Epithelial cell of prostate (primary cell): ENCODE measurements at places on chromosomes 11 and 22.

DNA sequence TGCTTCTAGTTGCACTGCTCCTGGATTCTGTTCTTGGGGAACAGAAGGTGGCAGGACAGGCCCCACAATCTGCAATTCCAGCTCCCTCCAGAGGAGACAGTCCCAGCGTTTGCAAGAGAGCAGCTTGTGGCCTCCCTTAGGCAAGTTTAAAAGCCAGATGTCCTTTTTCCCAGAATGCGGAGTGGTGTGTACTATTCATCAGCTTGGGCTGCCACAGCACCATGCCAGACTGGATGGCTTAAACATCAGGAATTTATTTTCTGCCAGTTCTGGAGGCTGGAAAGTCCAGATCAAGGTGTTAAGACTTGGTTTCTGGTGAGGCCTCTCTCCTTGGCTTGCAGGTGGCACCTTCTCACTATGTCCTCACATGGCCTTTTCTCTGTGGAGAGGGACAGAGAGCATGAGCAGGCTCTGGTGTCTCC is 11.7 kb downstream of the MIAT start:
- no peak for DNase-seq

DNA sequence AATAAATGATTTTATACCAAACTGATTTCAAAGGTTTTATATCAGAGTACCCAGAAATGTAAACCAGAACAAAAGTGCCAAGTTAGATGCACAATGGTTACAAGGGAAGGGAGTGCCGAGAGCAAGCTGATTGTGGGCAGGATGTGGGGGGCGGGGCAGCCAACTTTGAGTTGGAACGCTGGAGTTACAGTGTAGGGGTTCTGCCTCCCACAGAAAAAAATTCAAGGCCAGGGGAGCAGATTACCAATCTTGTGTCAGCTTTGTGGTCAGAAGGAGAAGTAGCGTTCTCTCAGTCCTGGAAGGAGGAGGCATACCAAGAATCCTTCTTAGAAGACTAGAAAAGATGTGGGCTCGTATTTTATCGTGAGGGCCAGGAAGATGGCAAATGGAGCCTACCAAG is 15.9 kb upstream of the POU2AF2 start:
- no peak for DNase-seq

DNA sequence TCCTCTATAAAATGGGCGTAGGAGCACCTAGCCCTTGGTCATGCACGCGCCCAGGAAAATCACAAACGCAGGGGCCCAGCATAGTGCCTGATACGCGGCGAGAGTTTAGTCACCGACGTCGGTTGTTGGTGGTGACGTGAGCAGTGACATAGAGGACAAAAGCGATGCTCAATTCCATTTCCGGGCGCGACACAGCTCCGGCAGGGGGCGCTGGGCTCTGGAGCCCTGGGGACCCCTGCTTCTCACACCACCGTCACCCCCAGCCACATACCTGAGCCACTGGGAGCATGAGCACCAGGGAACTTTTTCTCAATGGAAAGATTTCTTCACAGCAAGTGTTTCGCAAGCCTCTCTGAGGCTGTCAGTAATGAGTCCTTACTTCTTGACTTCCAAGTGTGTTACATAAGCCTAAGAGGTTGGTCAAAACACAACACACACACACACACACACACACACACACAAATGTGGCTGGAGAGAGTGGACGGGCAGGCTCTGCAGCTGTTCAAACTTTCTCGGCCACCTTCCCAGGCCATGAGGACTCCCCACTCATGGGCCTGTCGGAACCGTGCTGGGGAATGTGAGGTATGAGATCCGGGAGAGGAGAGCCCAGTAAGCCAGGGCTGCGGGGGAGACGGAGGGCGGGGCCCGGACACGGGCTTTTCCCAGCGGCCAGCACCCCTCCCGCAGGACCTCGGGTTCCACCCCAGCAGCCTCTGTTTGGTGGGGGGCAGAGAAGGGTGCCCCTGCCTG is 36.9 kb upstream of the LINC01488 start:
- peak; percentile 73 for DNase-seq

DNA sequence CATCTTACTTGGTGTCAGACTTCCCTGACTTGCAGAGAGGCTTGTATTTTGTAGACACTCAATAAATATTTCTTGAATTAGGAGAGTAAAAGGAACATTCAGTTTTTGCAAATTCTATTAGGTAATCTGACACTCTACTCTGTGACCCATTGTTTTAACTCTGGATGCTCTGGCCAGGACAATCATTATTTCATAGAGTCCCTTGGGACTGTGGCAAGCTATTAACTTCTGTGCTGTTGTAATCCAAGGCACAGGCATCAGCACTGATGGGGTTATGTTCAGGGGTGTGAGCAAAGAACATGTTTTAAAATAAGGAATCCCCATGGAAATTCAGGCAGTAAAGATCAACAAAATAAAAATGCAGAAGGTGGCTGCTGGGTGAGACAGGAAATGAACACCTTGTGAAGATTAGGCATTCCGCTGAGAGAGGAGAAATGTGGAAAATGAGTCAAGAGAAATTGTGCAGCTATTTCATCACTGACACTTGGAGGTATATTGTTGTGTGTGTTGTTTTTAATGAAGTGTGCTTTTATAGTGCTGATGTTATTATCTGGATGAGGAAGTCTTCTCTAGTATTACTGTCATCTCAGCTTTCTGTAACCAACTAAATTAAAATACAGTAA is 175.2 kb downstream of the WNT11 start:
- DNase-seq, result no peak

DNA sequence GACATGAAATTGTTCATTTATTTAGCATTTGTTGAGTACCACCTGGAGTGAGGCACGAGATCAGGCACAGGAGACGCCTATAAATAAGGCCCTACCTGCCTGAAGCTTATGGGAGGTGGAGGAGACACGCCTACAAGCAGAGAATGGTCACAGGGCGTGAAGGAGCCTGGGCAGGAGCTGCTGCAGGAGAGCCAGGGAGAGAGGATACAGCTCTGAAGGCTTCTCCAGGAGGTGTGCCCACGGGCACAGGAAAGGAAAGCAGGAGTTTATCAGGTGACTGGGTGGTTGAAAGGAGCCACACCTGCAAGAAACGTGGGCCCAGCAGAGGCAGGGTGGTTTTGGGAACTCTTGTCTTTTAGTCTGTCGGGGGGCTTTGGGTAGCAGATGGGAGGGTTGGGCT is 70.3 kb downstream of the BMAL1 start:
- DNase-seq, result no peak

DNA sequence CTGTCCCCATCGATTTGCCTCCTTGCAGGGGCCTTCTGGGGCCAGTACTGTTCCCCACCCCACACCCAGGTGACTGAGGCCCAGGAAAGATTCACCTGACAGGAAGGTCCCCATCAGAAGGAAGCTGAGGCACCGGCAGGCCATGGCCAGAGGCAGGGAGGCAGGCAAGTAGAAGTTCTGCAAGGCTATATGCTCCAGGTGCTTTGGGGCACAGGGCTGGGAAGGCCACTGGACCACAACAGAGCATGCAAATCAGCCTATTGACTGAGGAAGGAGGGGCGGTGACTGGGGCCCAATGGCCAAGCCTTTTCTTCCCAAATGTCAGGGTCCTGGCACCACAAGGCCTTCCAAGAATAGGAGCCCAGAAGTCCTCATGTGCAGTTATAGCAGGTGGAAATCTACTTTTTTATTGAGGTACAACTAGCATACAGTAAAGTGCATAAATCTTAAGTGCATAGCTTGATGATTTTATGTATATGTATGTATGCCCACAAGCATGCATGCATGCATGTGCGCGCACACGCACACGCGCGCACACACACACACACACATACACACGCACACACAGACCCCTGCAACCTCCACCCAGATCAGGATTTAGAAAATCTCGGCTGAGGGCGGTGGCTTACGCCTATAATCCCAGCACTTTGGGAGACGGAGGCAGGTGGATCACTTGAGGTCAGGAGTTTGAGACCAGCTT is at the start of gene VPREB3:
TSS of gene VPREB3 (minus strand) at position 206 of the 700 bp plus-strand sequence. CDS start at position 144, 62 bp downstream.
- DNase-seq, result no peak

- DNase-seq, result no peak
These were observed 5.6 kb downstream of the NECTIN1 start for GRCh38 chr11:119723243-119723951.

- DNase-seq, result no peak
These were observed 1.4 kb downstream of the MICAL2 start for GRCh38 chr11:12111549-12112520.

DNA sequence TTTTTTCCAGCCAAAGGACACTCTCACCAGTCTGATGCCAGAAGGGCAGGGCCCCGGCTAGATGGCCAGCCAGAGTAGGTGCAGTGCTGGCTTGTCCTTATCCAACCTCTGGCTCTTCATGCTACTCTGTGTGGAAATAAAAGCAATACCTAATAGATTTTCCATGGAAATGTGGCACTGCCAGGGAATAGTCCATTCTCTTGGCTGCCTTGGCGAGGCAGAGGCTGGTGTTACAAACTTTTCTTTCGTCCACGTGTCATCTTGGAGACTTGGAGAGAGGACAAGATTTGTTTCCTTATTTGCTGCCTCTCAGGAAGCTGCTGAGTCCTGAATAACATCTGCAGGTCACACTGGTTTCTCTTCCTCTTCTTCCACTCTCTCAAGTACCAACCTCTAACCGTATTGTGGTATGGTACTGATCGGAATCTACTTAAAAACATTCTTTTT is 17.2 kb upstream of the C1QTNF4 start:
- no peak for DNase-seq

GRCh38 chr11:32312865-32313403 is 122.4 kb downstream of the WT1 start:
- DNase-seq, result peak; percentile 45

DNA sequence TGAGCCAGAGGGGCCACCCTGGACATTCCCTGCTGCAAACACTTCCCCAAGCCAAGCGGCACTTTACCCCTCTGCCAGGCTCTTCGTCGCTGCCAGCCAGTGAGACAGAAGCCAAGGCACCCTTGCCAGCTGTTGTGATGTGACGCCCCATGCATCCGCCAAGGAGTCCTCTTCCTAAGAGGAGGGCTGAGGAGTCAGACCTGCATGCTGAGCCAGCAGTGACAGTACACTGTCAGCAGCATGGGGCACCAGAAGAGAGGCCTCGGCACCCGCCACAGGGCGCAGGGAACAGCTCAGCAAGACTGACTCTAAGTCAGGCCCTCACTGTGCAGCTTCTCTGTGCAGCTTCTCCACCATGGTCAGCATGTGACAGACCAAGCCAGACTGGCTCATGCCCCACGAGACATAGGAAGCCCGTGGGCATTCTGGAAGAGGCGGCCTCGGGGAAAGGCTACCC is 26.4 kb downstream of the VPS37C start:
- DNase-seq, result no peak

DNA sequence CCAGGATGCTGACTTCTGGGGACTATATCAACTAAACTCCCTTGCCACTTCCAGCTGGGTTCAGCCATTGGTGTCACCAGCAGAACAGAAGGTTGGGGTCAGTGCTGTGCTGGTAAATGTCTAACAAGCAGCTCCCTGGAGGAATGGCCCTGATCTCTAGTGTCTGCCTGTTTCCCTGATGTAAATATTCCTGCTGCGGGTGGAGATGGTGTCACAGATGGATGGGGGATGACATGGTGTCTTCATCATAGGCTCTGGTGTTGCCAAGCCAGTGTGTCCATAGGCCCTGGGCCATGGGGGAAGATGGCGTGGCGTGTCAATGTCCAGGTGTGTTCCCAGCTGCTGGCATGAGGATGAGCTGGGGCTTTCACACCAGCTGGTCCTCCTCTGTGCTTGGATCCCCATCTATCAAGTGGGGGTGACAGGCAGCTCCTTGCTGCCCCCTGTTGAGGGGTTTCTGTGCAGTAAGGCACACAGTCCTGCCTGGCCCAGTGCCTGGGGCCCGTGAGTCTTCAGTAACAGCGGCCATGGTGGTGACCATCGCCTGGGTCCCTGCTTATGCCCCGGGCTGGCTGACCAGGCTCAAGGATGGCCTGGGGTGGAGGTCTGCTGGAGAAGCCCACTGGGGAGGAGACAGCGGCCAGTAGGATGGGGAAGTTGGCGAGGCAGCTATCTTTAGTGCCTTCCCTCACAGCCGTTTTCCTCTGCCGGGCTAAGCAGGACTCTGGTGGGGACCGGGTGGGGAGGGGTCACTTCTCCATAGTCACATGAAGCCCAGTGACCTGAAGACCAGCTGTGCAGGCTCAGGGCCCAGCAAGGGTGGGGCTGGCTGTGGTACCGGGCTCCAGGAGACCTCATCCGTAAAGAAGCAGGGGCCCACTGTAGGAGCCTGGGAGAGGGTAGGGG is 12.7 kb downstream of the RPL3 start:
- no peak for DNase-seq

DNA sequence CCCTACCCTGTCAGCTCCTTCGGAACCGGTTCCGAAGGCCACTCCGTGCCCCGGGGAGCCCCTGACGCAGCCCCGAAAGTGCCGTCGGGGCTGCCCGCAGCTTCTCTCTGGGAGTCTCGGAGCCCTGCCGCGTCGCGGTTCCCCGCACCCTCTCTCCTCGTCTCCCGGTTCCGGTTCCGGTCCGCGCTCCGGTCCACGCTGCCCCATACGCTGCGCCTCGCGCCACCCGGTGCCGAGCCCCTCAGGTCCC is 618 bp downstream of the MTA2 start:
- DNase-seq, result no peak

DNA sequence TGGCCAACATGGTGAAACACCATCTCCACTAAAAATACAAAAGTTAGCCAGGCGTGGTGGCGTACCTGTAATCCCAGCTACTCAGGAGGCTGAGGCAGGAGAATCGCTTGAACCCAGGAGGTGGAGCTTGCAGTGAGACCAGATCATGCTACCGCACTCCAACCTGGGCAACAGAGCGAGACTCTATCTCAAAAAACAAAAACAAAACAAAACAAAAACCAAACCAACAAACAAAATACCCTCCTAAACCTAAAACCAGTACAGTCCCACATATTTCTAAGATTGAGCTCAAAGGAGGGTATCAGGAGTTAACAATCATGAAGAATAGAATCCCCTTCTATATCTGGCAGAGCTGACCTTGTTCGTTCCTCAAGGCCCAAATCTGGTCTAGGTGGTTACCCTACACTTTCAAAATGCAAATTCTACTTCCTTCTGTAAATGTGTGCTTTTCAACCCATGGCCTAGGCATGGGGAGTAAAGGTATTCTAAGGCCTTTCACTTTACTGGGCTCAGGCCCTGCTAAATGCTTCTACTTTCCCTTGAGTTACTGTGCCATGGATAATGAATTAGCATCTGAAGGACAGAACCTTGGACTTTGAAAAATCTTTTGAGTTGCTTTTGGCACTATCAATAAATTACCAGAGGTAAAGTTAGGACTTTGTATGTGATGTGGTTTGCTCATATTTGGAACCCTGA is 10.4 kb upstream of the PPP2R1B start:
- DNase-seq, result no peak

GRCh38 chr11:130197386-130198035 is 37.9 kb downstream of the ST14 start:
- DNase-seq, result peak; percentile 43

DNA sequence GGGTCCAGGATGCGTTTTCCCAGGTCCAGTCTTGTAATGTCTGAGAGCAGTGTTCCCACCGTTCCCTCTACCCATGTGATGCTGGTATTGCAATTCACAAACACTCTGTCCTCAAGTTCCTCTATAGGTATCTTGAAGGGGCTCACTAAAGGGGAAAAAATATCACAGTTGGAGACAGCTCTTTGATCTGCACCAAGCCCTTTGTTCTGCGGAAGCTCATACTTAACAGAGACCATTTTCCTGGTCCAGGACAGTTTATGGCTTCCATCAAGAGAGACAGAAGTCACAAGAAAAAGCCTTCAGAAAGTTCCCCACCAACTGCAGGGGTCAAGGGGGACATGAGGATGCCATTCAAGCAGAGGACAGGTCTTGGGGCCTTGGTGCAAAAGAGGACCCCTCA is 2.1 kb downstream of the CD3D start:
- DNase-seq, result no peak

- DNase-seq, result no peak
These were observed 35.0 kb upstream of the JAM3 start for GRCh38 chr11:134033696-134034491.
